ENCODE measurements at places on chromosomes 1 and 21.

- DNase-seq = peak; percentile 96
Measured at GRCh38 chr1:150515328-150516049, at the start of gene FALEC. Gene FALEC (plus strand): TSS chr1:150515752.

DNA sequence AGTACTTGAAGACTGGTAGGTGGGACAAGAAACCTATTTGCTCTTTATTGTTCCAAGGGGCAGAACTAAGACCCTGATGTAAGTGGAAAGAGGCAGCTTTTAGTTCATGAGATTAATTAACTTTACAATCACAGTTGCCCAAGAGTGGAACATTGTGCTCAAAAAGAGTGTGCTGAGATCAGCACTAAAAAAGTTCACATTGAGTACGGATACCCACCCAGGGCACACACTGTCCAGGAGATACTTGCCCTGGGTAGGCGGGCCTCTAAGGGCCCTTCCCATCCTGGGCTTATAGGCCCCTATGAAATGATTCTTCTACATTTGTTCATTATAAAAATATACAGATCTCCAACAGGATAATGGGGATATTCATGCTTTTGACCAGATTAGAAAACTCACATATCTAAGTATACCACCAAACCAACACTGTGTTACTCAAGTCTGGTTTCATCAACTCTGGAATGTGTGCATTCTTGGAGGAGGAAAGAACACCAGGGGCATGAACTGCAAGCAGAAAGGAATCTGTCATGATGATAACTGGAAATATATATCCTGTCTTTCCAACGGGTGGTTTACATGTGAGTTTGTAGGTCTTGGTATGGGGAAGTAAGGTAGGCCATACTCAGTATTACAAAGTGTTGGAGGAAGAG is 626.2 kb downstream of the SMYD3 start:
- DNase-seq = no peak

- DNase-seq = no peak
Measured at GRCh38 chr1:40844079-40844478, 18.1 kb downstream of the CITED4 start.

DNA sequence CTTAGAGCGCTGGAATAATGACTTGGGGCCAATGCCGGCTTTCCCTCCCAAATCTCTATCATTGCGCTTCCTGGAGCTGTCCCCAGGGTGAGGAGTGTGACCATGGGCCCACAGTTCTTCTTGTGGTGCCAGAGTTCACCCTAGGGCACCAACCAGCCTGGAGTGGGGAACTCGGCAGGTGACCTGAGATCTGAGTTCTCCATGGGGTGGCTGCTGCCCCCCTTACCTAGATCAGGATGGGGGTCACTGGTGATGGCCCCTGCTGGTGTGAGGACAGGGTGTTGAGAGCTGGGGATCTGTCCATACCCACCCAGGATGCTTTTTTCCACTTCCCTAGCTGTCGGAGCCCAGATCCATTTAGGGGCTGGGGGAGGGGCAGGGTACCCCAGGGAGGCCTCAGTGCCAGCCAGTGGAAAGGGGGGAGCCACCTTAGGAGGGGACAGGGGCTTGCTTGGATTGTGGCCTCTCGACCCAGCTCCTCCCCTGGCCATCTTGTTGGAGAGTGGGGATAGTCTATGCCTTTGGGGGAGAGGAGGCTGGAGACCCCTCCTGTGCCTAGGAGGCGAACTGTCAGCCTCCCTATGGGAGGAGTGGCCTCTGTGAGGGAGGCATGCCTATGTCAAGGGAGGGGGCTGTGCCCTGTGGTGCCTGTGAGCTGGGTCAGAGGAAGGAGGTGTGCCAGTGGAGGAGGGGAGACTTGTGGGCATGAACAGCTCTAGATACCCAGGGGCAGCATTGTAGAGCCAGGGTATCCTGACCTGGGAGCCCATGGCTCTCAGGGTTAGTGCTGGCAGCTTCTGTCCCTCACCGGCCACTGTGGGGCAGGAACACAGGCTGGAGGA is 1.7 kb downstream of the FOXO6 start:
- no peak for DNase-seq

- no peak for DNase-seq
Measured at GRCh38 chr21:41564871-41565274, 56.9 kb upstream of the TMPRSS2 start.

DNA sequence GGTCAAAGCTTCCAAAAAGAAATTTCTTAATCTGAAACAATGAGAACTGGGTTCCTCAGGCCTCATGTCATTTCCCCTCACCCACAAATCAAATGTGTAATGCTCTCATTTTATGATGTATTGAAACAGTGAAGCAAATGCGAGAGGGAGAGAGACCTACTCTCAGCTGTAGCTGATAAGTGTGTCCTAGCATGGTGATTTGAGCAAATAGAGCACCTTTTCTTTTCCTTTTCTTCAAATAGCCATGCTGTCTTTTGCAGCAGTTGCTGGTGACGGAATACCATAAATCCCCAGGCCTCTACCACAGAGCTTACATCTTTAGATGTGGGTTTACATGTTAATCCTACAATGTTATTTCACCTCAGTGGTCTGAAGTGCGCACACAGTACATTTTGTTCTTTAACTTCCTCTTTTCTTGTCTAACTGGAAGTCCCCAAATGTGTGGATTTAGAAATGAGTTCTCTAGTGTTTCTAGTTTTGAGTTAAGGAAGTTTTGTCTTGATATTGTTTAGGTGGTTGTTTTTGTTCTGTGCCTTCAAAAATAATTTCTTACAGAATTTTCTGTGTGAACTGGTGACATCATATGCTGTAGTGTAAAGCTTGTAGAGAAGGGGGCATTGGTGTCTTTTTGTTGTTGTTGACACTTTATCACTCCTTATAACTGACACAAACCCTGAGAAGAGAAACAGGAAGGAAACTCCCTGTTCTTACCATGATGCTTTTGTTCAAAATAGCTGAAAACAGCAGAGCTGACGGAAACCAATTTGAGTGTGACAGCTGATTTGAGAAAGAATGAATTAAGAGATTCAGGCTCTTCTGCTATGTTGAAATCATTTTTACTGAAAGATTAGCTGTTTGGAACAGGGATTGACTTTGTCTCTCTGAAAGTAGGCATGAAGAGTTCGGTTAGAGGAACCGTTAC is 12.2 kb downstream of the SMAP2 start:
- no peak for DNase-seq

DNA sequence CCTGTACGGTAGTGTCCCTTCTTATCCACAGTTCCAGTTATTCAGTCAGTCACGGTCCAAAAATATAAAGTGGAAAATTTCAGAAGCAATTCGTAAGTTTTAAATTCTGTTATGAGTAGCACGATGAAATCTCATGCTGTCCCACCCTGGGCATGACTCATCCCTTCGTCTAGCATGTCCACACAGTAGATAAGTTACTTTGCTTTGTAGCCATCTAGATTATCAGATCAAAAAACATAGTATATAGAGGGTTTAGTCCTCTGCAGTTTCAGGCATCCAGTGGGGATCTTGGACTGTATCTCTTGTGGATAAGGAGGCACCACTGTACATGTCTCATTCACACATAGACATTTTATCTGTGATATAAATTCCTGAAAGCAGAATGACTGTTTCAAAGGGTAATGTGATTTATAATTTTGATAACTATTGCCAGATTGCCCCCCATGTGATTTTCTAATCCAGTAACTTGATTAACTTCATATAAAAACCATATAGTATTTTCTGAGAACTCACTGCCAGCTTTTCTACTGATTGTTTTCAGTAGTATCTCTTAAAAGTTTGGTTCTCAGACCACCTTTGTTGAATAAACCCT is 143.3 kb downstream of the DYRK1A start:
- DNase-seq = no peak

- DNase-seq = no peak
Measured at GRCh38 chr1:39132505-39133339, 71.8 kb upstream of the MACF1 start.

GRCh38 chr1:194795917-194796593 is 1609.6 kb upstream of the B3GALT2 start:
- DNase-seq = no peak

DNA sequence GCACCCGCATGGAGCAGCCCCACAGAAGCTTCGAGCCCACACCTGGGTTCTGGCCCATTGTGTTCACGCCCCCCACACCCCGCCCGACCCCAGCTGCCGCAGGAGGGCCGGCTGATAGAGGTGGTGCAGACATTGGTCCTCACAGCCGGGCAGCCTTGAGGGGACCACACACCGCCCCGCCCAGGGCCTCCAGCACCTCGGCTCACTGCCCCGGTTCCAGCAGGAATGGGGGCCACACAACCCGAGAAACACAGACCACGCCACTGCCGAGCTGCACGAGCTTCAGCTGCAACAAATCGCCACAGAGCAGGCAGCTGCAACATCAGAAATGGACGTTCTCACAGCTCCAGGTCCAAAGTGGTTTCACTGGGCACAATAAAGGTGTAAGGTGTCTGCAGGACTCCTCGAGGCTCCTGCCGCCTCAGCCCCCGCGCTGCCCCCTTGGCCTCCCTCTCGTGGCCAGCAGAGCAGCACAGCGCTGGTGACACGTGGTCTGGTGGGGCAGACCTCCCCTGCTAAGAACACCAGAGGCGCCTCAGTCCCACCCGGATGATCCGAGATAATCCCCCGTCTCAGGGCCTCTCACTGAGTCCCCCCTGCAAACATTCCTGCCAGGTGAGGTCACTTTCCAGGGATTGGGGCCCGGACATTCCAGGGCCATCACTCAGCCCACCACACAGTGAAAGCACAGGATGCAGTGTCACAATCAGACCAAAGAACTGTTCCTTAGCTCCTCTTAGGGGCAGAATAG is 62.3 kb upstream of the ADARB1 start:
- no peak for DNase-seq

DNA sequence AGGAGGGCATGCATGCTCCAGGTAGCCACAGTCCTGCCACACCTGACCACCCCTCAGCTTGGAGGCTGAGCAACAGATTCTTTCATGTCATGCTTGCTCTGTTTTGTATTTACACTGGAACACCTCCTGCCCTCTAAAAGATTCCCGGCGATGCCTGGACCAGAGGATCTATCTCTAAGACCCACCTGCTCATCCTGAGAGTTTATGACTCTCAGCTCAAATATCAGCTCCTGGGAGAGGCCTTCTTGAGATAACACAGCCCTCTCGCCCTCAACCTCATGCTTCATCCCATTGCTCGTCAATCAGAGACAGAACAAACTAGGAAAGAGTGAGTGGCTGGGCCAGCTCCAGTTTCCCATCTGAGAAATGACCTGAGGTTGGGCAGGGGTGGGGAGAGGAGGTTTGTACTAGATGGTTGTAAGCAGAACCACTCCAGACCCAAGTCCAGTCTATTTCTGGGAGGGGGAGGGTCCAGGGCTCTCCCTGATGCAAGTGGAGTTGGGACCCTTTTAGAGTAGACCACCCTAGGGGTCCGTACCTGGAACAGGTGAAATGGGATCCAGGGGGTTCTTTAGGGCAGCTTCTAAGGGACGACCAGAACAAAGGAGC is 524.5 kb downstream of the MATN1 start:
- DNase-seq = no peak

GRCh38 chr1:171350594-171350993 is 36.6 kb downstream of the FMO4 start:
- DNase-seq = no peak

DNA sequence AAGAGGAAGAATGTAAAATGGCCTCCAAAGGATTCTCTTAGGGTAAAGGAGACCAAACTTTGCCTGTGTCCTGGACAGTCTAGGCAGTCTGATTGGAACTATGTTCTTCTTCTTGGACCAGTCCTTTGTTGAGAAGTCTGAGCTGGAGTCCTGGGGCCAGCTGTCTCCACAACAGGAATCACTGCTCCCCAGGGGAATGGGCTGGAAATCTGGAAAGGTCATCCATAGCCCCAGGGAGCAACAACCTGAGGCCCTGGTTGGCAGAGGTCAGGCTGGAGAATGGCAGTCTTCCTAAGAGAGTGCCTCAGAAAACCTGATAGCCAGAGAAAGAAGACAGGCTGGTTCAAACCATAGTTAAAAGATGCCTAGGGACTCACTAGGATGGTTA is 68.7 kb downstream of the PLXNA2 start:
- DNase-seq = no peak

DNA sequence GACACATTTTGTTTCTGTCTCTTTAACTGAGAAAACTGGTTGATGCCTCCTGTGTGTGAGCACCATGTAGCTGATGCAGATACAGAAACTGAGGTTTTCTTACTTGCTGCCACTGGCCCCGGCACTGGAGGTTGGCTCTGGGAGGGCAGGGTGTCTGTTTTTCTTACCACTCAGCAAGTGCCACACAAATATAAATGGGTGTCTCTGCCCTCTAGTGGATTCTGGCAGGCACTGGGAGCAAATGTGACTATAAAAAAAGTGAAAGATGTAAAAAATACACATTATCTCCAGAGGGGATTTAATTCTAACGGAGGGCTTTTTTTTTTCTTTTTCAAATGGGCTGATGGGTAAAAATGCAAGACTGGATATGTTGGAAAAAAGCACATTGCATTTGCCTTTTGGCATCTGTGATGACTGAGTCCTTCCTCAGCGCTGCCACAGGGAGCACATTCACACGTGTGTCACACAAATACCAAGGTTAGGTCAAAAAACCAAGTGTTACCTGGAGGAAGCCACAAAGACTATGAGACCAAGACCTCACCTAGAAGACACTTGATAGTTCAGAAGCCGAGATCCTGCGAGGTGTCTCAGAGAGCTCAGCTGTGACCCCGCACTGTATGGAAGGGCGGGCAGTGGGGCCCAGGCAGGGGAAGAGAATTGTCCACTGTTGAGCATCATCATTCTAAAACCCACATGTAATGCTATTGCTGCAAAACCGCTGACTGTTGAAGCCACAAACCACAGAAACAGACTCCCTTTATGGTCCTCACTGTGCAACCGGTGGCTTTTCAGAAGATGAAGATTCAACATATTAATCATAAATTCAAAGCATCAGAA is 18.9 kb downstream of the PGBD2 start:
- no peak for DNase-seq

DNA sequence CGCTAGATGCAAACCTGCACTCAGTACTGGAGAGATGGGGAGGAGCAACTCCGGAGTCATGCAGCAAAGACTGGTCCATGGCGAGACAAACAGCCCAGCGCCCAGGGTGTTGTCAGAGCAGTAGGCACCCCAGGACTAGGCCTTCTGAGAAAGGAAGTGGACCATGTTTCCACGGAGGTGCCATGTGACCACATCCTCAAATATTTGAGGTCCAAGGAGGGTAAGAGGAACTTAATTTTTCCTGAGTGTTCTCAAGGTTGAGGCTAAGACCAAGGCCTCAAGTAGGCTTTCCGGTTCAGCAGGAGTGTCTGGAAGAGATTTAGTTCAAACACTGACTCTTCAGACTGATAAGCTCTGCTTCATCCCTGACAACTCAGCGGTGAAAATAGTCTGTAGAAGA is 186.2 kb downstream of the RHOU start:
- no peak for DNase-seq

DNA sequence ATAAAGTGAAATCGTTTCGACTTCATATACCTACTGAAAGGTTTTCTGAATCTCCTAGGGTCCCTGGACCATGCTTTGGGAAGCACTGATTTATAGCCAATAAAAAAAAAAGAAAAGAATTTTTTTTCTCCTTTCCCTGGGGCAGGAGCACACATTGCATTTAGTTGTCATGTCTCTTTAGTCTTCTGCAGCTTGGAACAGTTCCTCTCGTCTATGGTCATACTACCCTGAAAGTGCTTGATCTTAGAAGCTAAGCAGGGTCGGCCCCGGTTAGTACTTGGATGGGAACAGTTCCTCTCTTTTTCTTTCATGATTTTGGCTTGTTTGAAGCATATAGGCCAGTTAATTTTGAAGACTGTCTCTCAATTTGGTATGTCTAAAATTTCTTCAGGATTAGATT is 3.7 kb upstream of the SERPINC1 start:
- no peak for DNase-seq
